Effector CD8-positive, alpha-beta T cell (primary cell): ENCODE measurements at places on chromosomes 16 and 17.

DNA sequence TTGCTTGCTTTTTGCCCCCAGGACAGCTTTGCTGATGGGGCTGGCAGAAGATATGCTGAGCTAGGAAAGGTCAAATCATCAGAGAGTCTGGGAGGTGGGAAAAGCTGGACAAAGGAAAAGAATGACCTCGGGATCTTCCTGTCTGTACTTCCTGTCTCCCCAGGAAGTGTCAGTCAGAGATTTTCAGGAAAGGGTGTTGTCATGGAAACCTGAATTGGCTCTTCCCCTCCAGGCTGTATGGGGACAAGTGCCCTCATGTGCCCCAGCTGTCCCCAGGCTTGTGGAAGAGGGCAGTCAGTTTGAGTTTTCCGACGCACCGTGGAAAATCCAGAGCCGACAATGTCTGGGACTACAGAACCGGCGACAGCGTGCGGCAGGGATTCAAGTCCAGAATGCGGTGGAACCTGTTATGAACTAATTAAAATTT lies 122.7 kb upstream of the ZFHX3 start:
- no peak for DNase-seq

DNA sequence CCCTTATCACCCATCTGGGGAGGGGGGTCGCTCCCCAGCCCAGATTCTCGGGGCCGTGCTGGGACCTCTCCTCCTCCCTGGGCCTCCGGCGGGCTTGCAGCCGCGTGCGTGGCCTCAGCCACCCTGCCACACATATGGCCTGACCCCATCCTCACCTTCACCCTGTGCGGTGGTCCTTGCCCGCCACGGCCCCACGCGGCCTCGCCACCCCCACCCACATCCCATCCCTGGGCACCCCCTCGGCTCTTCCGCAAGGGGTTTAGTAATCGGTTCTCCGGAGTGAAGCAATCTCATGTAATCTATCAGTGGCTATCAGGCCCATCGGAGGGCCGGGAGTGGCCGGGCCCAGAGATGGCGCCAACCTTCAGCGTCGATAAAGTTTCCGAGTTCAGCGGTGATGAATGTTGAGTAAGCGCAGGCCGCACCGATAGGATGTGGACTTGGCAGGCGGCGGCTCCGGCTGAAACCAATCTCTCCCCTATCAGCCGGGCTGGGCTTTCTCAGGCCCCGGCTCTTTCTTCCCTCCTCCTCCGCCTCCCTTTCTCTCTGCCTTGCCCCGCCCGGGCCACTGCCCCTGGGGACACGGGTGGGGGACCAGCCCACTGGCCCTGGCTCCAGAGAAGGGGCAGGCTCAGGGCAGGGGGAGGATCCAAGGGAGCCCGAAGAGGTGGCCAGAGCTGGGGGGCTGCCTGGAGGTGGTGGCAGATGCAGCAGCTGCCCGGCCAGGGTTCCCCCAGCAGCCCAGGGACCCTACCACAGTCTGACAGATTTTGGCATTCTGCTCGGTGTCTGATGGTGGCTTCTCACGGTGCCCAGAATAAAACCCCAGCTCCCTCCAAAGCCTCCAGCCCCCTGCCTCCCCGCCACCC lies 20.8 kb downstream of the ZFPM1 start:
- DNase-seq, result no peak

- no peak for DNase-seq
Measured at GRCh38 chr16:78494674-78495073, 395.2 kb downstream of the WWOX start.

- no peak for DNase-seq
Measured at GRCh38 chr17:69057280-69057679, 3.4 kb downstream of the ABCA9 start.

GRCh38 chr17:58560511-58560910 lies 46.1 kb upstream of the MTMR4 start:
- DNase-seq, result no peak

DNA sequence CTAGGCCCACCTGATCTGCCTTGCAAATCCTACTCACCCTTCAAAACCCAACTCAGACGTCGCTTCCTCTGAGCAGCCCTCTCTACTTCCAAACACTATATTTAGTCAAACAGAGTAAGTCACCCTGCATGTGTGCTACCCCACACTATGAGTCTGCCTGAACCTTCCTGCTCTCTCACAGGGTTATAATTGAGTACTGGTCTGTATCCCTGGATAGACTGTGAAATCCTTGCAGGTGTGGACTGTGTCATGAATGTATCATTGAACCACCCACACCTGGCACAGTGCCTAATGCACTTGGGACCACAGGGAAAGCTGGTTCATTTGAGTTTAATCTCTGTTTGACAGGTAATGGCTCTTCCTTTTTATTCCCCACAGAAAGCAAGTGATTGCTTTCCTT lies 3.4 kb downstream of the FBXO39 start:
- DNase-seq, result no peak

DNA sequence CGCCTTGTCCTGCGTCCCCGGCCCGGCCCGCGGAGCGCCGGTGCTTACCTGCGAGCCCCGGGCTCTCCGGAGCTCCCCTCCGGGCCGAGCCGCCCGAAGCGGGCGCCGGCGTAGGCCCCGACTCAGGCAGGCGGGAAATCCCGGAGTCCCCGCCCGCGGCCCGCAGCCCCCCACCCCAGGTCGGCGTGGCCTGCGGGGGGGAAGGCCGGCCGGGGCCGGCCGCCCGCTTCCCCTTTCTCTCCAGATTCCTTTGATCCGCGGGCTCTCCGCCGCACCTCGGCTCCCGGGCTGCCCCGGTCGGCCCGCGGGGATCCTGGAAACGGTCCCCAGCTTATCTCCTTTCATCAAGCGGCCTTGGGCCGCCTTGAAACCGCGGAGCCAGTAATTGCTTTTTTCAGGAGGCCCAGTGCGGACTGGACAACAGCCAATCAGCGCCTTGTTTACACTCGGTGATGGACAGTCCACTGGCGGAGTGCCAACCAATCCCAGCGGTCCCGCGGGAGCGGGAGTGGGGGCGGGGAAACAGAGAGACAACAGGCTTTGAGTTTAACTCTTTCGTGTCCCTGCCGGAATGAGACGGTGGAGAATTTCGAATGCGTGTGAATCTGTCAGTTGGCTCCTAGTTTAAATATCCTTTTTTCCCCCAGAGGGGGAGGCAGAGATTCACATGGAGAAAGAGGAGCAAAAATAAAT lies 1.4 kb upstream of the BAHCC1 start:
- DNase-seq, result no peak

DNA sequence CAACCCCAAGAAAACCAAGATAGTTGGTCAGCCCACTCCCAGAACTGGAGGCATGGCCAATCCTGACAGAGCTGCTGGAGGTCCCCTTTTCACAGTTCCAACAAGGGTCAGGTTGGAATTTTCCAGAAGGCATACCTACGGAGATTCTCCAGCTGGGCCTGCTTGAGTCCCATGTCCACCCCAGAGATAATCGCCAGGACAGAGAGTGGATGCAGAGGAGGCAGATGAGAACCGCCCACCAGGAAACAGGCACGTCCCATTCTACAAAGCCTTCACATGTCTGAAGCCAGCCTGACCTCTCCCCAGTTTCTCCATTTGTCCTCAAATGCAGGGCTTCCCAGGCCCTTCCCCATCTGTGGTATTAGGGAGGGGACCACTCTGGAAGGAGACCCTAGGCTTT lies 47.4 kb upstream of the SMURF2 start:
- no peak for DNase-seq

DNA sequence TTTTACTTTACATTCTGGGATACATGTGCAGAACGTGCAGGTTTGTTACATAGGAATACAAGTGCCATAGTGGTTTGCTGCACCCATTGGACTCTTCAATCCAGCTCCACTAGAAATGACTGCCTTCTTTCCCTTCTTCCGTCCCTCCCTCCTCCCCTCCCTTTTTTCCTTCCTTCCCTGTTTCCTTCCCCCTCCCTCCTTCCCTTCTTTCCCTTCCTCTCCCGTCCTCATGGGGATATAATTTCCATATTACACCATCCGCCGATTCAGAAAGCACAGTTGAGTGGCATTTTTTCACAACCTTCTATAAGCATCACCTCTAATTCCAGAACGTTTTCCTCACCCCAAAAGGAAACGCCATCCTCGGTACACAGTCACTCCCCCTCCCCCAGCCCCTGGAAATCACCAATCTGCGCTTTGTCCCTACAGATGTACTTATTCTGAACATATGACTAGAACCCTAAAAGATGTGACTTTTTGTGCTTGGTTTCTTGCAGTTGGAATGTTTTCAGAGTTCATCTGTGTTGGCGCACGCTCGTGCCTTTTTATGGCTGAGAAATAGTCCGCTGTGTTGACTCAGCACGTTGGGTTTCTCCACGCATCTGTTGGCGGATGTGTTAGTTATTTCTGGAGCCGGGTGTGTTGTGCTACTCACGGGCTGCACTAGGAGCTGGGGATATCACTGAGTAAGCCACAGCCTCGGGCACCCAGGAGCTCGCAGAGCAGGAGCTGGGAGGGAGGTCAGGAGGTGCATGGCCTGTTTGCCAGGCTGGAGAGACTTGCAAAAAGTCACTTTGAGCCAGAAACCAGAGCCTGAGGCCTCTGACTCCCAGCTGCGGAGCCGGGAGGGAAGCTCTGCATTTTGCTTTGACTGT lies 336.4 kb downstream of the SEC14L1 start:
- DNase-seq, result no peak

GRCh38 chr16:48165961-48166578 lies 10.3 kb upstream of the ABCC12 start:
- no peak for DNase-seq

GRCh38 chr17:61259360-61259759 lies 140.3 kb upstream of the TBX2 start:
- DNase-seq, result no peak

DNA sequence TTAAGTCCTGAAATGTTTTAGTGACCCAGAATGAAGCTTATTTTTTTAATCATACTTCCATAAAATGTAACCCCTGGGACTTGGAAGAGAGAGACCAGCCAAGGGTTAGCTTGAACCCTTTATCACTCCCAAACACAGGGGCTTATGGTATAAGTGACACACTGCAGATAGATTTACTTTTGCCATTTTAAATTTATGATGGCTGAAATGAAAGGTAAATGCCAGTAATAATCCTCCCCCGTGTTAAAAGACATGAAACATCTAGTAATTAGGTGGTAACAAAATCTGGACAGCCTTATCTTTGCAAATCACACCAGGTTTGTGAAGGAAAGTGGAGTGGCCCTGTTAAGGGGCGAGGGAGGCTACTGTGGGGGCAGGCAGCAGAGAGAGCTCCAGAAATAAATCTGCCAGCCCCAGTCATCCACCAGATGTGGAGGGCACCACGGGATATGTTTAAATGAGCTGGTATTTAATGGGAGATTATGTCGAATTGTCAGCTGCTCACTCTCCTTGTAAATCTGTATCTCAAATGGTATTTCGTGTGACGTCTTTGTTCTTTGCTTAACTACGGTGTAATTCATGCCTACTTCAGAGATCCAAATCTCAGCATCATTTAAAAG lies 326.5 kb downstream of the WWOX start:
- DNase-seq, result no peak

- DNase-seq, result no peak
Measured at GRCh38 chr16:23929856-23930255, 94.1 kb downstream of the PRKCB start.

DNA sequence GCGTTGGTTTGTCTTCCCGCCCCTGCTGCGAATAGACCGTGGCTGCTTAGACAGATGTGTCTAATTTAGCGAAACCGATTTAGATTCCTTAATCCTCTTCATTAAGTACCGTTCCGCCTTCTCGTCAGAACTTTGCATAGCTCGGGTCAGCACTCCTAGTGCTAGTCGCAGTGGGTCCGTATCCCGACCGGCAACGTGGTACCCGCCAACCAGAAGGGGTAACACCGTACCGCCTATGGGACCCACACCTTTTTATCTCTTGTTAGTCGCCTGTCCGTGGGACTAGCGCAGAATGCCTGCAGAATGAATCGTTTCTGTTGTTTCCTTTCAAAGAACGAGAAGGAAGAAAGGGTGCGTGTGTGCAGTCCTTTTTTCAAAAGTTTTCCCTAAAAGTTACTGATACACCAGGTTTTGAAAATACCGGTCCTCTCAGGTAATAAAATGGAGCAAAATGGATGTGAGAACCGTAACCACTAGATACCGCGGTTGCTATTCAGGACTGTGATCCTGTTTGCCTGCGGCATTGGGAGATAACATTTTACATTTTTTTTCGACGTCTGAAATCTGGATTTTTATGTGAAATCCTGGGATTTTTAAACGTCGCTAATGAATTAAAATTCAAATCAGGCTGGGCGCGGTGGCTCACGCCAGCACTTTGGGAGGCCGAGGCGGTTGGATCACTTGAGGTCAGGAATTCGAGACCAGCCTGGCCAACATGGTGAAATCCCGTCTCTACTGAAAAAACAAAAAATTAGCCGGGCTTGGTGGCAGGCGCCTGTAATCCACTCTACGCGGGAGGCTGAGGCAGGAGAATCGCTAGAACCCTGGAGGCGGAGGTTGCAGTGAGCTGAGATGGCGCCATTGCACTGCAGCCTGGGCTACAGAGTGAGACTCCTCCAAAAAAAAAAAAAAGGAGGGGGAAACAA lies 998 bp upstream of the SRSF1 start:
- no peak for DNase-seq

DNA sequence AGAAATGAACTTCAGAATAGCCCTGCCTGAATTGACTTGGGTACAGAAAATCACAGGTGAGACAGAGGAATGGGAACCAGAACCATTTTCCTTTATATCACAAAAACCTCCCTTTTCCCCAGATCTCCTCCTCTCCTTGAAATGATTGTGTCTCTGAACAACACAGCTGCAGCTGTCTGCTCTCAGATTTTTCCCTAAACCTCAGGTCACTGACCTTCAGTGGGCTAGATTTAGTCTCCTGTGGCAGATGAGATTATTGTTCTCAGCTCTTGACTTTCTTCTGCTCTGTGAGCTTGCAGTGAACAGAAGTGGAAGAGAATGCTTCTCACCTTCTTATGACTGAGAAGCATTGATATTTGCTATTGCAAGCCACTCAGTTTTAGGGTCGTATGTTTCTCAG lies 92.3 kb upstream of the FAM20A start:
- no peak for DNase-seq

DNA sequence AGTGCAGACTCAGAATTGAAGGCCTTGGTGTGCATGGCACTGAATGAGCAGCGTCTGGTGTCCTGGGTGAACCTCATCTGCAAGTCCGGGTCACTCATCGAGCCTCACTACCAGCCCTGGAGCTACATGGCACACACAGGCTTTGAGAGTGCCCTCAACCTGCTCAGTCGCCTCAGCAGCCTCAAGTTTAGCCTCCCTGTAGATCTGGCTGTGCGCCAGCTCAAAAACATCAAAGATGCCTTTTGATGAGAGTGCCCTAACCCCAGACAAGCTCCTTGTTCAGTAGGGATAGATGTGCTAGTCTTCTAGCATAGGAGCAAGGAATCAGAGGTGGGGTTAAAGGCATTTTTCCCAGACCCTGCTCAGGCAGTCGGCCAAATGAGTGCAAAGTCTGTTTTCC lies 6.7 kb upstream of the RPL27 start:
- no peak for DNase-seq

- no peak for DNase-seq
Measured at GRCh38 chr16:84979516-84979915, 31.8 kb downstream of the ZDHHC7 start.
